HTR-8/SVneo (cell line): ENCODE measurements at places on chromosomes 4 and X.
A peak's percentile ranks its signal among the peaks of the same experiment; 100 is the strongest.

DNA sequence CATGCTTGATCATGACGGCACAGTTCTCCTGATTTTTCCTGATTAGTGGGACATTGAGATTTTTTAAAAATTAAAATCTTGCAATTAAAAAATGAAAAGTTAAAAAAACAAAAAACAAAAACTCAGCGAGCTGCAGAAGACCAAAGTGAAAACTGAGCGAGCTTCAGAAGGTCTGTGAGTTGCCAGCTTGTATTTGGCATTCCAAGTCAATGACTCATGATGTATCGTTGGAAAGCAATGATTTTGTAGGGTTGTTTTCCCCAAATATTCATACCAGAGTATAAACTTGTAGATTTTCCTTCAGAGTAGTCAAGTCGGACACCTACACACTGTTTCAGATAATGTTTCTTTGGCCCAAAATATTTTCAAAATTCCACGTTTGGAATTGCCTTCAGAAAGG is 76.9 kb downstream of the LRRC66 start:
- peak; percentile 14 for DNase-seq

DNA sequence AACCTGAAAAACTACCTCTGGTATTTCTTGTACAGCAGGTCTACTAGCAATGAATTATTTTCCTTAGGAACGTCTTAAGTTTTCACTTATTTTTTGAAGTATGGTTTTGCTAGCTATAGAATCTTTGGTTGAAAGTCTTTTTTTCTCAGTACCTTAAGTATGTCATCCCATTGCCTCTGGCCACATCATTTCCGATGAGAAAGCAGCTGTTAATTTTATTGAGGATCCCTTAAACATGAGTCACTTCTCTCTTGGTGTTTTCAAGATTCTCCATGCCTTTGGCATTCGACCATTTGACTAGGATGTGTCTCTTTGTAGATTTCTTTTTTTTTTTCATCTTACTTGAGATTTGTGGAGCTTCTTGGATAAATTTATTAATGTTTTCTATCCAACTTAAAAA is 803.8 kb upstream of the AMOT start:
- DNase-seq, result peak; percentile 0

- DNase-seq, result peak; percentile 9
Observed at GRCh38 chrX:110284159-110284558, 33.7 kb downstream of the AMMECR1 start.

GRCh38 chr4:72817012-72817411 is 248.0 kb upstream of the ADAMTS3 start:
- no peak for DNase-seq

DNA sequence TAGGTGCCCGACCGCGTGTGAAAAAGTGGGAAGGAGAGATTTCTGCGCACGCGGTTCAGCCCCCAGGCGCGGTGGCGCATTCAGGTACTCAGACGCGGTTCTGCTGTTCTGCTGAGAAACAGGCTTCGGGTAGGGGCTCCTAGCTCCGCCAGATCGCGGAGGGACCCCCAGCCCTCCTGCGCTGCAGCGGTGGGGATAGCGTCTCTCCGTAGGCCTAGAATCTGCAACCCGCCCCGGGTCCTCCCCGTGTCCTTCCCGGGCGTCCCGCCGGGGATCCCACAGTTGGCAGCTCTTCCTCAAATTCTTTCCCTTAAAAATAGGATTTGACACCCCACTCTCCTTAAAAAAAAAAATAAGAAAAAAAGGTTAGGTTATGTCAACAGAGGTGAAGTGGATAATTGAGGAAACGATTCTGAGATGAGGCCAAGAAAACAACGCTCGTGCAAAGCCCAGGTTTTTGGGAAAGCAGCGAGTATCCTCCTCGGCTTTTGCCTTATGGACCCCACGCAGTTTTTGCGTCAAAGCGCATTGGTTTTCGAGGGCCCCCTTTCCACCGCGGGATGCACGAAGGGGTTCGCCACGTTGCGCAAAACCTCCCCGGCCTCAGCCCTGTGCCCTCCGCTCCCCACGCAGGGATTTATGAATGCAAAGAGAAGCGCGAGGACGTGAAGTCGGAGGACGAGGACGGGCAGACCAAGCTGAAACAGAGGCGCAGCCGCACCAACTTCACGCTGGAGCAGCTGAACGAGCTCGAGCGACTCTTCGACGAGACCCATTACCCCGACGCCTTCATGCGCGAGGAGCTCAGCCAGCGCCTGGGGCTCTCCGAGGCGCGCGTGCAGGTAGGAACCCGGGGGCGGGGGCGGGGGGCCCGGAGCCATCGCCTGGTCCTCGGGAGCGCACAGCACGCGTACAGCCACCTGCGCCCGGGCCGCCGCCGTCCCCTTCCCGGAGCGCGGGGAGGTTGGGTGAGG is 3.7 kb downstream of the SHOX start:
- no peak for DNase-seq

DNA sequence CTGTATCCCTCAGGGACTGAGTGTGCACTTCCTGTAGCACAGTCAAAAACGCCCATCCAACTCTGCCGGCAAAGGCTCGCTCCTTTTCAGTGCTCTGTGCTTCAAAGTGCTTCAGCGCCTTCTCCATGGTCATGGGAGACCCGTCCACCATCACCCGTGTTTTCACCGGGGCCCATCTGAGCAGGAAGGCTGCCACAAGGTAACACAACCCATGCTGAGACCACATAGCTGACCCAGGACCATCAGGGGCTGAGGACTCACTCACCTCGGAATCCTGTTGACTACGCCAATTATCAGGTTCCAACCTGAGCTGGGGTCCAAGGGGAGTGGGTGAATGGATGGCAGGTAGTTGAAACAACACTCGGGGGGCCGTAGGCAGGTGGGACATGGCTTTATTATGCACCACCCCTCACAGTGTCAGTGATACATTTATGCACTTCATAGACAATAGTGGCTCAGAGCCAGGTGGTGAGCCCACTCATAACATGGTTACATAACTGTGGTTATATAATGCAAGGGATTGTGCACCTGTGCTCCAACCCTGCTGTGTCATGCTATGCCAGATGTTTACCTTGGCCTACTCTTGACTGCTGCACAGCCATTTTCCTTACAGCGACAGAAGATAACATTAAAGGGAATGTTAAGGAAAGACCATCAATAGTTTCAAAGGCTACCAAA is 227.8 kb downstream of the ADGRL3 start:
- no peak for DNase-seq

DNA sequence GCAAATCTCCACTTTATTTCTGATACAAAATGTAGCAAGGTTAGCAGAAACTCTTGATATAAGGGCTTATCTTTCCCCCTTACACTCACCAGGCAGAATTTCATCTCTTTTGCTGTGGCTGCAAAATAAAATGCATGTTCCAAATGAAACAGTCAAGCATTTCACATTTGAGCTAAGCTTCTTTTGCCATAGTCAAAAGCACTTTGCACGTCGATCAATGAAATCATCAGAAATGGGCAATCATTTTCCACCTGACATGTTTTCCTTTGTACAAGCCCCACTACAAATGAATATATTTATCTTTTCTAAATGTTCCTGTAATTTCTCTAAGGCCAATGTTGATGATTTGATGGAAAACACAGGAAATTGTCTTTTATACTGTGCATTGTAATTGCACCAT is 178.4 kb downstream of the ANKRD50 start:
- no peak for DNase-seq
